ENCODE measurements at places on chromosomes 7 and 10.

DNA sequence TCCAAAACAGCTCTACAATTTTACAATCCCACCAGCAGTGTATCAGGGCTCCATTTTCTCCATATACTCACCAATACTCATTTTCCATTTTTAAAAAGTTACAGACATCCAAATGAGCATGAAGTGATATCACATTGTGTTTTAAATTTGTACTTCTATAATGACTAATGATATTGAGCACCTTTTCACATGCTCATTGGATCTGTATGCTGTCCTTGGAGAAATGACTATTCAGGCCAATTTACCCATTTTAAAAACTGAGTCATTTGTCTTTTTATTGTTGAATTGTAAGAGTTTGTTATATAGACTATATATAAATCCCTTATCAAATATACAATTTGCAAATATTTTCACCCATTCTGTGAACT is 162.0 kb downstream of the MAGI2 start:
- DNase-seq, result no peak

DNA sequence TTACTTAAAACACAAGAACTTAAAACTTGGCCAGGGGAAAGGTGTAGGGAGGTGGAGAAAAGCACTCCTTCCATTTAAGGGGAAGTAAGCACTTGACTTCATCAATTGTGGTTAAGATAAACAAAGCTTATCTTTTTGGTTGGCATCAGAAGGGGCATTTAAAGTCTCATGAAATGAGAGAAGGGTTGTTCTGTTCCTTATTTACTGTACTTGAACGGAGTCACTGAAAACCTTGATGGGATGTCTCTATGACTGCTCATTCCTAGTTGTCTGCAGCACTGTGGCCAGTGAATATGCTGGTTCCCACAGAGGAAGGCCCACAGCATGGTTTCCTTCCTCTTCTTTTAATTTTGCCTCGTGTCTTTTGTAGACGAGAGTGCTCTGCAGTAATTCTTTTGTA is 229.3 kb downstream of the AUTS2 start:
- no peak for DNase-seq

GRCh38 chr10:12308057-12308456 is 41.3 kb upstream of the CAMK1D start:
- no peak for DNase-seq

GRCh38 chr7:45394117-45394708 is 180.0 kb upstream of the ADCY1 start:
- DNase-seq, result no peak

DNA sequence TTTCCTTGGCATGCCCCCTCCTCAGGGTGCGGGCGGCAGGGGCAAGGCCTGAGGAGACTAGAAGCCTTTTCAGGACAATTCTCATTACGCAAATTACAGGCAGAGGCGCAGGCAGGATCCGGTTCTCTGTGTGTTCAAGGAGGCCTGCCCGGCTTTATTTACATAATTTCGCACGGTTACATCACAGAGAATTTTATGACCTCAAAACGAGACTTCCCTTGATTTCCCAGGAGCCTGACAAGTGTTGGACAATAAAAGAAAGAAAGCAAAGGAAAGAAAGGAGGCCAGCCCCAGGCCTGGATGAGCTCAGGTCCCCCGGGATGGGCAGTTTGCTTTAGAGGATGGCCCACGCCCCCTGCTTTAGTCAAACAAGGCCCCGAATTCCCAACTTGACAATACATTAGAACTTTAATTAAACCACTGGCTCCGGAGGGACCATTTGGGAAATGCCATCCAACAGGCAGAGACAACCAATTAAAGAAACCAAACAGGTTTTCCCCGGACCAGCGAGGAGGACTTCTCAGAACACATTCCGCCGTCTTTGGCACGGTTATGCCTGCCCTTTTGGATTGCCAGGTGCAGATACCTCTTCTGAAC is 2.9 kb downstream of the MNX1 start:
- no peak for DNase-seq

GRCh38 chr7:129690701-129691100 is 79.2 kb downstream of the NRF1 start:
- DNase-seq, result no peak

GRCh38 chr7:139886899-139887298 is 57.8 kb downstream of the TBXAS1 start:
- DNase-seq, result no peak

- no peak for DNase-seq
These were observed 47.7 kb downstream of the LRRN3 start for GRCh38 chr7:111138586-111138985.

GRCh38 chr7:102875700-102876295 is 37.0 kb upstream of the LRRC17 start:
- DNase-seq, result no peak

DNA sequence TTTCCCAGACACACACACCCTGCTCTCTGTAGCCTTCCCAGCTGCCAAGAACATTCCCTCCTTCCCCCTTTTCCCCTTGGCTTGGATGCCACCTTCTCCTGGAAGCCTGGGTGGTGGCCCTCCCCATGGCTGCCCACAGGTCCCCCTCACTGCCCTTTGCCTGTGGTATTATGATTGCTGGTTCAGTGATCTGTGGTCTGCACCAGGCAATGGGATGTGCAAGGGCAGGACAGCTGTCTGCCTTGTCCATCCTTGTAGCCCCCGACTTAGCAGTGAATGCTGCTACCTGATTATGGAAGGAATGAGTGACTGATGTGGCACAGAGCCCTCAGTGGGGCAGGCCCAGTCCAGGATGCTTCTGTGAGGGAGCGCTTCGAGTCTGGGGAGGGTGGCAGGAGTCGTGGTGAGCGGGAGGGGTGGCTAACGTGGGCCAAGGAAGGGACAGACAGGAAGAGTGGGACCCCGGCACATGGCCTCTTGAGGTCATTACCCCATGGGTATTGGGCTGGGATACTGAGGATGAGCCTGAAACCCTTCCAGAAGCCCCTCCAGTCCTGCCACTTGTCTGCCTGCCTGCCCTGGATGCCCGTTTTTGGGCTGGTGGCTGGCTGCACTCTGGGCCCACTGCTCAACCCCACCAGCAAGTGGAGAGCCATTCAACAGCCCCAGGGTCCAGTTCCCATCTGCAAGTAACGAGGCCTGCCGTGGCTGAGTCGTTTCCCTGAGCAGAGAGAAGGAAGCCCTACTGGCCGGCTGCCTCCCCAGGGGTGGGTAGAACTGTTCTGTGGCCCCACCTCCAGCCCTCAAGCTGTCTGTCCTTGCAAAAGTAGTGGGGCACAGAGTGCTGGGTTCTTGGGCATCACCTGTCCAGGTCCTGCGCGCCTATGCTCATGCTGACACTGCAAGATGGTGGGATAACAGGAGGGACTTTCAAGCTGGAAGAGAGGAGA is 8.8 kb downstream of the CHST3 start:
- no peak for DNase-seq

DNA sequence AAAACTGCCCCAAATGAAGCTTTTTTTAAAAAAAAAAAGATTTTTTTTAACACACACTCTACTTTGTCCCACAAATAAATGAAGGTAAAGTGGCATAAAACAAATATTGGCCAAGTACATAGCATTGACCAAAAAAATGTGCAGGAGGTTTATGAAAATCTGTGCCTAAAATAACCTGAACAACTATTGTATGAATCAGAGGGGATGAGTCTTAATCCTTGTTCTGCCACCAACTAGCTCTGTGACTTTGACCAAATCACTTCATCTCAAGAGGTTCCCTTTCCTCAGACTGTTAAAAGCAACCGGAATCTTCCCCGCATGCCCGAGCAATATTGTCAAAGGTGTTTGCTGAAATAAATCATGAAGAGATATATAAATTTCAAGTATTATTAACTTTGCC is 150.4 kb upstream of the NEBL start:
- no peak for DNase-seq

DNA sequence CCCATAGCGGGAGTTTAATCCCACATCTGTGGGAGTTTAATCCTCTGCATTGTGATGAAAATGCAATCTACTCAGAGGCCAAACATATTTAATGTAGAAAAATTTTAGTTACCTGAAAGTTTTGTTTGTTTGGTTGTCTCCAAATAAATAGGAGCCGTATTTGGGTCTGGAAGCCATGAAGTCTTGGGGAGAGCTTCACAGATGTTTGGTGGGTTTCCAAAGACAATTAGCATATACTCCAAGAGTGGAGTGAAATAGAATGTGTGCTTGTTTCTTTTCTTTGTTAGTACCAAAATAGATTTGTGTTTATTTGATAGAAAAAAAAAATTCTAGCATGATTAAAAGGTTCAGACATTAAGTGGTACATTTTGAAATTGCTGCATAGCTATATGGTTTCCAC is 50.9 kb downstream of the ANK3 start:
- no peak for DNase-seq

GRCh38 chr7:154832557-154833138 is 170.3 kb downstream of the PAXIP1 start:
- DNase-seq, result peak; percentile 43

- DNase-seq, result no peak
These were observed 882.6 kb downstream of the GRM8 start for GRCh38 chr7:126370038-126370668.

GRCh38 chr10:24850727-24851296 is 101.6 kb downstream of the PRTFDC1 start:
- DNase-seq, result no peak

DNA sequence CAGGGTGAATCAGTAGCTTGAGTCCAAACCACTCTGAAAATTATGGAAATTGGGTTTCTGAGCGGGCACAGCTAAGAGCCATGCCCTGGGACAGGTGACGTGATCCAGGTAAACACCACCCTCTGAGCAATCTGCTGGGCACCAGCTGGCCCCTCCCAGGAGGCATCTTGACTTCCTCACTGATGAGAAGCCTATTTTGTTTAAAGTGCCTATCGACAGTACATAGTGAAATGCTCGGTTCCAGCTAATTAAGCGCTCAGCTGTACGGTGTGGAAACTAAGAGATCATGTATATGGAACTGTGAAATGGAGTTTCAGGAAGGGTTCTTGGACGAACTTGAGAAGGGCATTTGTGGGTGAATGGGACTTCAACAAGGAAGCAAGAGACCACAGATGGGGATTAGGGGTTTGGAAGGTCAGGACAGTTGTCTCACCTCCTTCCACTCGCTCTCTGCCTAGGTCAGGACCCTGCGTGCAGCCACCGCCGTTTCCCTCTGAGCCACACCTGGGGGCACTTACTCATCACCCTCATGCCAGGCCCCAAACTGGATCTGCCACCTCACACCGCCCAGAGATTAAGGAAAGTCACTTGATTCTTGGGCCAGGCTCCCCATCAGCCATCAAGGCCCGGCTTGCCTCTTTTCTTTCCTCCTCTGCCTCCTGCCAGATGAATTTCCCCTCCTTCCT is 3.2 kb downstream of the ITPRIP start:
- no peak for DNase-seq

DNA sequence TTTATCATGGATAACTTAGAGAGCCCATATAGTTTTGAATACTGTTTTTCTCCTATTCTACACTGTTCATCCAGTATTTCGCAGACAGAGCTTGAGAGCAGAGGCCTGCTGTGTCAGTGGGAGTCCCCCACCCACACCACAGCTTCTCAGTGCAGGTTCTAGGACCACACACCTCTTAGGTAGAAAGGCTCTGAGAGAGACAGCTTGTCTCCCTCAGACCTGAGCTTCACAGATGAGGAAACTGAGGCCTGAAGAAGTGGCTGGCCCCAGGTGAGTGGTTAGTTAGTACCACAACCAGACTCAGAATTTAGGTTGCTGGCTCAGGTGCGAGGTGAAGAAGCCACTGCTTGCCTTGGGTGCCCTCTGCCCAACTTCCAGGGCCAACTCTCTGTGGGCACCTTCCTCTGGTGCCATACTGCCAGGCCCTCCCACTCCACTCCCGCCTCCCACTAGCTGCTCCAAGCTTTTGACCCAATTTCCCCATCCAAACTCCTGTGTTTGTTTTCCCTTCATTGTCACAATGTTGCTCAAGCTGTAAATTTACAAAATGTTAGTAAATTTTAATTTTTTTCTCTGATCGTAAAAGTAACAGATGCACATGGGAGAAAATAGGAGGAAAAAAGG is 7.6 kb upstream of the HILPDA start:
- no peak for DNase-seq

All from hippocampal formation (tissue), 2 donors.